ENCODE measurements at places on chromosomes 1 and 21. TPM values are rescaled to one million over a fixed set of nuclear protein-coding genes. Genes with fewer than 3 reads are reported as not detected.
A peak's percentile ranks its signal among the peaks of the same experiment; 100 is the strongest.

- H3K4me1 ChIP-seq: peaks cover 15% of the 10 kb centered on the region
- H3K4me3 ChIP-seq: peak overlapping the region; percentile 79
- H3K27me3 ChIP-seq: peaks cover 6% of the 10 kb centered on the region
- DNase-seq: peak; percentile 78
Observed at GRCh38 chr1:203267347-203267846, 37.9 kb upstream of the BTG2 start.

- no peak overlapping the region for H3K4me3 ChIP-seq
- H3K4me1 ChIP-seq: no peaks in the 10 kb centered on the region
- peak; percentile 19 for DNase-seq
- no peaks in the 10 kb centered on the region for H3K36me3 ChIP-seq
- no peaks in the 10 kb centered on the region for H3K27me3 ChIP-seq
Observed at GRCh38 chr1:16612332-16613172, 812 bp downstream of the NBPF1 start.

Gene CFAP141
- not detected for total RNA-seq

Gene PLA2G2A
- not detected for total RNA-seq

- H3K4me1 ChIP-seq: no peaks in the 10 kb centered on the region
- no peak for DNase-seq
- H3K27me3 ChIP-seq: peaks cover 3% of the 10 kb centered on the region
- no peaks in the 10 kb centered on the region for H3K36me3 ChIP-seq
Observed at GRCh38 chr1:33586106-33586505, 113.7 kb downstream of the ZSCAN20 start.

Gene MYBPH
- not detected for total RNA-seq

Gene SLAMF9
- not detected for total RNA-seq

Measured in activated T-helper 1 cell treated with anti-CD3 and anti-CD28 coated beads, Interleukin-12 subunit alpha, Interleukin-12 subunit beta, Interleukin-2, Interleukin-4 antibody, amounts not matched to agents 30 ng/mL and 10 ng/mL and 1 ng/mL, durations not matched to agents 14 hours and 24 hours and 36 hours (primary cell).